ENCODE measurements at places on chromosomes 3 and 15.

GRCh38 chr15:80590761-80591355, 104.3 kb upstream of the ABHD17C start:
- DNase-seq, result no peak

DNA sequence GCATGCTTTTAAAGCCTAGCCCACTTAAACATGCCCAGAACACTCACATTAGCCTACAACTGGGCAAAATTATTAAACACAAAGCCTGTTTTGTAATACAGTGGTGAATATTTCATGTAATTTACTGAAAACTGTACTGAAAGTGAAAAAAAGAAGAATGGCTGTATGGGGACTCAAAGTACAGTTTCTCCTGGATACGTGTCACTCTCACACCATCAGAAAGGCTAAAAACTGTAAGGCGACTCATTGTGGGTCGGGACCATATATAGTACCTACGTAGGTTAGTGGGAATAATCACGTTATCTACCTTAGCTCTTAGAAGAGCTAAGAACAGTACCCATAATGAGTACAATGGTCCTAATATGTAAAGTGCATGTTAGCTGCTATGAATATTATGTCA, 80.2 kb upstream of the SPATA12 start:
- DNase-seq, result no peak

GRCh38 chr3:28122227-28122626, 119.2 kb upstream of the CMC1 start:
- DNase-seq, result no peak

DNA sequence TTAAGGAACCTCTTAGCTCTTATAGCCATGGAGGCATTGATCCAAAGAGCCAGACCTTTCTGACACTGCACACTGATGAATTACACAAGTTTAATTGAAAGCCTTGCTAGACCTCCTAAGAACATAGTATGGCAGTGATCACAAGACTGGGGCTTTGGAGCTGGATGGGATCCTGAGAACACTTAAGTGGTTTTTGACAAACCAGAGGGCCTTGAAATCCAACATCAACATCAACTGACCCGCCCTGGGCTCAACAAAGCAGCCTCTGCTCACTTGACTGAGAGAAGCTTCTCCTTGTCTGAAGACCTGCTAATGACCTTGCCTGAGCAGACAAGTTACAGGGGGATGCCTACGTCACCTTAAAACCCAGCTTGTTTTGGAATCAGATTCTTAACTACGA, 257.6 kb downstream of the KLF13 start:
- no peak for DNase-seq

DNA sequence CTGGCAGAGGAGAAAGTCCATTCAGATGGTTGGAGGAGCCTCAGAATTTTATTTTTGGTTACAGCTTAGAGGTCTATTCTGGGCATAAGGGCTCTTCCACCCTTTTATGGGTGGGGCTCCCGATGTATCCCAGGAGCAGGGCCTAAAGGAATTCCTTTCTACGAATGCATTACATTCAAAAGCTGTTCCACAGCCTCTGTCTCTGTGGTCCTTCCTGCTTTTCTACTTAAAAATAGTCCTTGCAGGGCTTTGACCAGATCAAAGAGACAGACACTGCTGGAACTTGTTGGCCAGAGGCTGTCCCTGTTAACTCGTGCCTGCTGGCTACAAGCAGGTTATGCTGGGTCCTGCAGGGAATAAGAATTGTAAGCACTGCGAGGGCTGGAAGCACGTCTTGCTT, 14.4 kb upstream of the NOX5 start:
- no peak for DNase-seq

GRCh38 chr3:46466871-46467403, 2.2 kb upstream of the LTF start:
- DNase-seq, result no peak

- no peak for DNase-seq
Observed at GRCh38 chr15:73078722-73079121, 26.5 kb downstream of the NEO1 start.

DNA sequence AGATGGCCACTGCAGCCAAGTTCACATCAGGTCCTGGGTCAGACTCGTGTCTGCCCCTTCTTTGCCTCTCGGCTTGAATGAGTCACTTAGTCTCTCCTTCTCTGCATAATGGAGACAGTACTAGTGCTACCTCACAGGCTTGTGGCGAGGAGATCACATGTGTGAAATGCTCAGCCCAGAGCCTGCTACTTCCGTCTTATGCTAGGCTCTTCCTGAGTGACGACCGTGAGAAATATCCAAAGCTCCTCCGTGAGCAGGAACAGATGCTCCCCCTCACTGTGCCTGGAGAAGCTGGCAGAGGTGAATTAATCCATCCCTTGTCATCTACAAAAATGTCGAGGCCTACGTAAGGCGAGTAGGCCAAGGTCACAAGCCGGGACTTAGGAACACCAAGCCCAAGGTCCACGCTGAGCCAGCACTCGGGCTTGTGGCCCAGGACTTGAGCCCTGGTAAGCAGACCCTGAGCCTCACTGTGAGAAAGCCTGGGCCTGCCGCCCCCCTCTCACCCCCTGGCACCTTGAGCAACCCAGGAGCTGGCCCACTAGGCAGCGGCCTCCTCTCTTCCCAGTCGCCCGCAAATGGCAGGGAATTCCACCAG, 17.9 kb downstream of the PAK6 start:
- DNase-seq, result no peak

DNA sequence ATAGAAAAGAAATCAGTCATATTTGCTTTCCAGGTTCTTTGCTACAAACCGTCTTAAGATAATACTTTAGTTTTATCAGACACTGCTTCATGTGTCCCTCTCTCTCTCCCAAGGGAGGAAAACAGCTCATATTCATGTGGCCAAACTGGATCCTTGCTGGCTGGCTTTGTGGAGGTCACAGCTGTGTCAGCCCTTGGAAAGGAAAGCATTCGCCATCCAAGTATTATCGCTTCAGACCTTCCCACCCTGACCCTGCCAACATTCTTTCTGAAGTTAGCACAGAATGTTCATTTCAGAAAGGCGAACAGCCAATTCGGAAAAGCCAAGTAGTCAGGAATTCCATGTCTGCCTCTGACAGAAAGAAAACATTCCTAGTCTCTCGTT, 213.6 kb downstream of the FEZF2 start:
- DNase-seq, result no peak

- no peak for DNase-seq
Observed at GRCh38 chr3:150240891-150241290, 167.2 kb upstream of the TSC22D2 start.

DNA sequence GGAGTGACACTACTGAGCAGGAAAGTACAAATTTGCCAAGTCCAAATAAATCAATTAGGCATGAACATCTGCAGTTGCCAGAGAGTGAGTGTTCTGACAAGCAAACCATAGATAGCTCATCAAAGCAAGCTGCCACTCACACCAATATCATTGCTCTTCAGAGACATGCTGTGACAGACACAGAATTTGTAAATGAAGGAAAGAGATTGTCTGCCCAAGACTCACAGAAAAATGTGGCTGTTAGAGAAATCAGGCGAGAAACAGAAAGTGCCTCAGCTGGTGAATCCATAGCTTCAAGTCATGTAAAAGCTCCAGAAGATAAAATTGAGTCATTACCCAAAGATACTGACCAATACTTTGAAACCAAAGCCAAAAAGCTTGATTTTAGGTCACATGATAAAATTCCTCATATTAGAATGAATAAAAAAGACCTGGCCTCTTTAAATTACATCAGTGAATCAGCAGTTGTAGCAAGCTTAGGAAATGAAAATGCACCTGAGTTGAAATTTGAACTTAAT, 50.8 kb downstream of the CRYBG3 start:
- no peak for DNase-seq

- no peak for DNase-seq
Observed at GRCh38 chr3:159760046-159760445, 228.6 kb upstream of the IL12A start.

DNA sequence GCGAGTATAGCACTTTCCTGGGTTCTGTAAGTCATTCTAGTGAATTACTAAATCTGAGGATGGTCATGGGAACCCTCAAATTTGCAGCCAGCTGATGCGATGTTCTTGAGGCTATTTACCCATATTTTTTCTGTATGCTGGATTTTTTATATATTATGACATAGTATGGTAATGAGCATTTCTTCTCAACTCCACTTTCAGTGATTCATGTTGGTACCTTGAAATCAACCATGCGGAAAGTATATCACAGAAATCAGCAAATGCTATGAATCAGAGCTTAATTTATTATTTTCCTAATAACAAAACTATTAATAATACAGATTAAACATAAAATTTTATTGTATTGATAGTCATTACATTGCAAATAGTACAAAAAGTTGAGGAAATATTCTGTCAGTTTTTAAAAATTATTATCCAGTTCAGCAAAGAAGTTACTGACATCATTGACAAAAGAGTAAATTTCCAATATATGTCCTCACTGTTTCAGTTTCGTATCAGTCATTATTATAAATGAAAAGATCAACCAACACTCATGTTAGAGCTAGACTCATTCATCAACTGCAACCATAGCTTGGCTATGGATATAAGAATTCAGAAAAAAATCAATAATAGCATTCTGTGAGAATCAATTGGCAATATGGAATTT, 164.3 kb upstream of the SETMAR start:
- DNase-seq, result no peak

DNA sequence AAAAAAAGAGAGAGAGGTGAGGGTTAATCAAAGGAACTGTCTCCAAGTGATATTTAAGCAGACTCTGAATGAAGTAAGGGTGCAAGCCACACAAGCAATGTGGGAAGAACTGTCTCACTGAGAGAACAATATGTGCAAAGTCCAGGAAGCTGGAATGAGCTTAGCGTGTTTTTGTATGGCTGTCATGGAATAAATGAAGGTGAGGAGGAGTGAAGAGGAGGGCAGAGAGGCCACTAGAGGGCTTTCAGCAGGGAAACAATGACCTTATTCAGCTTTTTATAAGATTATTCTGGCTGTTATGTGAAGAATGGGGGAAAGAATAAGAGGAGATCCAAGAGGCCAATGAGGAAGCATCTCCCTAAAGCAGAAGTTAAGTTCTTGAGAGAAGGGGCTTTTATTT, 86.9 kb upstream of the COL8A1 start:
- no peak for DNase-seq

GRCh38 chr3:933326-933725, 159.5 kb upstream of the CNTN6 start:
- DNase-seq, result no peak

GRCh38 chr15:72971766-72972165, 80.5 kb upstream of the NEO1 start:
- no peak for DNase-seq

DNA sequence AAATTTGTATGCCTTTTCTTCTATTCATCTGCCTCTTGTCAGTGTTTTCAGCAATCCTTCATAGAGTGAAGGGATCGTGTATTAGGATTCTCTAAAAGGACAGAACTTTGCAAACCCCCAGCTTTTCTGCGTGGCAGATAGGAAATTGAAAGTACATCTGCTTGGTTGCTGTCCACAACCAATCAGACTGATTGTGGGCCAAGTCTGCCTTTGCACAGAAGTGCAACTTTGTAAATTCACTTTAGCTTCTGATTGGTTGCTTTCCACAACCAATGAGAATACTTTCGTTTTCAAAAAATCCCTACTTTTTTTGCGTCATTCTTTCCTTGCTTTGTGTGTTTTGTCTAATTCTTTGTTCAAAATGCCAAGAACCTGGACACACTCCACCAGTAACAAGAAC, 847.4 kb downstream of the FHIT start:
- no peak for DNase-seq

GRCh38 chr15:86690566-86690965, 610.9 kb downstream of the AGBL1 start:
- no peak for DNase-seq

GRCh38 chr15:48472756-48473155, 141.5 kb downstream of the DUT start:
- DNase-seq, result no peak

- DNase-seq, result no peak
Observed at GRCh38 chr3:134404366-134404885, 30.2 kb upstream of the AMOTL2 start.

- no peak for DNase-seq
Observed at GRCh38 chr3:131796558-131797198, 238.1 kb downstream of the CPNE4 start.

DNA sequence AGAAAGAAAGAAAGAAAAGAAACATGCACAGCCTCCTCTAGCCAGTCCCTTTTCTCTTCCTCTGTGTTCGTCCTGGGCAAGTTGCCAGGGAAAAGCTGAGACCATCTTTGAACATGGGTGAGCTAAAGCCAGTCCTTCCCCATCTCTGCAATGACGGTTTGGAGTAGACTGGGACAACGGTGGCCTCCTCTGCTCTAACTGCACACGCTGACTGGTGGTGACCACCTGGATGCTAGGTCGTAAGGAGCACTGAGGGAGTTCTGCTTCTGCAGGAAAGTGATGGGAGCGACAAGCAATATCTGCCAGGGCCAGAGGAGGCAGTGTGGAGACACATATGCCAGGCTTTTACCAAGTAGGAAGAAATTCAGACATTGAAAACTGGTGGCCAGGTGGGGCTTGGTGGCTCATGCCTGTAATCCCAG, 111.7 kb downstream of the NUP210 start:
- peak; percentile 11 for DNase-seq

DNA sequence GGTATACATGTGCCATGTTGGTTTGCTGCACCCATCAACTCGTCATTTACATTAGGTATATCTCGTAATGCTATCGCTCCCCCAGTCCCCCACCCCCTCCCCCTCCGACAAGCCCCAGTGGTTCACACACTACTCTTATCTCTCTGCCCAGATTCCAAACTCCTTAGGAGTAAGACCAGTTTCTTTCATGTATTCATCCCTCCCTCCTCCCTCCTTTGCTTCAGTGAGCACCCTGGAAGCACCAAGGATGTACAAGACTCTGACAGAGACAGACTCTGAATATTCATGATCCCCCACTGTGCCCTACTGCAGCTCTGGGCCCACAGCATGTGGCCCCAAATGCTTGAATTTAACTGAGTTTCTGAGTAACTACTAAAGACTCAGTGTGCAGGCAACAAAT, 113.8 kb upstream of the RAD18 start:
- no peak for DNase-seq

- DNase-seq, result no peak
Observed at GRCh38 chr15:99651023-99651807, 82.0 kb downstream of the LYSMD4 start.

DNA sequence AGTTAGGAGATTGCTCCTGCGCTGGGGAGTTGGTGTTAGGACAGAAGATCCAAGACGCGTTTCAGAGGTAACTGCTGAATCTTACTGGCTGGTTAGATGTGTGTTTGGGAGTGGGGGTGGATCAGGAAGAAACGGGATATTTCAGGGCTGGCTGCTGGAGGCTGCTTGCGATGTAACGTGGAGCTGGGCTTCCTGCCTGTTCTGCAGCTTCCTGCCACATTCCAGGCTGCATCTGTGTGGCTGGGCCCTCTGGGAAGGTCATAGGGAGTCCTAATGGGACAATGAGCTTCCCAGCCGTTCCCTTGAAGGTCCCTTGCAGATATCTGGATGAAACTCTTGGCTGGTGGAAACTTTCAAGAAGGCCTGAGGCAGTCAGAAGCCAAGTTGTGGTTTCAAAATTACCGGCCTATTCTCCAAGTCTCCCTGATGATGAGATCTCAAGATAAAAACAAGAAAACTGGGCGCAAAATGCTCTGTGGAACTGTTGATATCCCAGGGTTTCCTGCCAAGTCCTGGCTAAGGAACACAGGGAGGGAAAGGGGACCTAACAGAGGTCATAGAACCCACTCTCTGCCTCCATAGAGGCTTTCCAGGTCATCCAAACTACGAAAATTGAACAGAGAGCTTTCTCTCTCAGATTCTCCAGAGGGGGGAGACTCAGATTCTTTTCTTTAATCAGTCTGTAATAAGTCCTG, 67.0 kb downstream of the NOX5 start:
- DNase-seq, result no peak

Measured in stimulated activated CD4-positive, alpha-beta T cell treated with anti-CD3 and anti-CD28 coated beads, Interleukin-12 subunit alpha, Interleukin-12 subunit beta, amount 100 ng/mL, for 4 hours (primary cell).